ENCODE measurements at places on chromosomes 1 and 21.
A peak's percentile ranks its signal among the peaks of the same experiment; 100 is the strongest.

GRCh38 chr1:31524186-31524901 lies 52.0 kb upstream of the TINAGL1 start:
- DNase-seq: no peak

DNA sequence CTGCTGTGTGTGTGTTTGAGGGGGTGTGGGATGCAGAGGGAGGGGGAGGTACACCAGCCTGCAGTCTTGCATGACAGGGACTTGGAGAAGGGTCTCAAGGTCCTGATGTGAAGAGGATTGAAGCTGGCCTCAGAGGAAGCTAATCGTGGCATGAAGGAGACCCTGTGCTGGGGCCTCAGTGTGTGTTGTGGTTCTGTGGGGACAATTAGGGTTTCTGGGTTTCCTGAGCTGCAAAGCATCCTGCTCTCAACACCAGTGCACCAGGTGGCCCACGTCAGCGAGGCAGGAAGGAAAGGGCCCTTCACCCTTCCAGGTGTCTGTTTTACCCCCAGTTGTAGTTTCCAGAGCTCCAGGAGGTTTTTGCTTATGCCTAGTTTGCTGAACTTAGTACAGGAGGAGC lies 52.8 kb downstream of the TENT5C start:
- no peak for DNase-seq

GRCh38 chr1:154000420-154000819 lies 9.9 kb downstream of the RPS27 start:
- DNase-seq: no peak

GRCh38 chr1:241470908-241471590 lies 48.5 kb downstream of the FH start:
- DNase-seq: no peak

- DNase-seq: no peak
Measured at GRCh38 chr1:192554904-192555303, 20.7 kb upstream of the RGS1 start.

DNA sequence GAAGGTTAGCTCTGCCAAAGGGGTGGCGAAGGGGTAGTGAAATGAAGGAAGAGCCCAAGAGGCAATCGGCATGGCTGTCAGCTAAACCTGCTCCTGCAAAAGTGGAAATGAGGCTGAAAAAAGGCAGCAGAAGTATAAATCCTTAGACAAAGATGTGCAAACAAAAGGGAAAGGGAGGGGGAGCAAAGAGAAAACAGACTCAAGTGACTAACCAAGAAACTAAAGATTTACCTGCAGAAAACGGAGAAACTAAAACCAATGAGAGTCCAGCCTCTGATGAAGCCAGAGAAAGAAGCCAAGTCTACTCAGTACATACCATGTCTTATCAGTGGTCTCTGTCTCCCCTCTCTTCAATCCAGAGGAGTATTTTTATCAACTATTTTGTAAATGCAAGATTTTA lies 25.4 kb downstream of the SCAF4 start:
- no peak for DNase-seq

DNA sequence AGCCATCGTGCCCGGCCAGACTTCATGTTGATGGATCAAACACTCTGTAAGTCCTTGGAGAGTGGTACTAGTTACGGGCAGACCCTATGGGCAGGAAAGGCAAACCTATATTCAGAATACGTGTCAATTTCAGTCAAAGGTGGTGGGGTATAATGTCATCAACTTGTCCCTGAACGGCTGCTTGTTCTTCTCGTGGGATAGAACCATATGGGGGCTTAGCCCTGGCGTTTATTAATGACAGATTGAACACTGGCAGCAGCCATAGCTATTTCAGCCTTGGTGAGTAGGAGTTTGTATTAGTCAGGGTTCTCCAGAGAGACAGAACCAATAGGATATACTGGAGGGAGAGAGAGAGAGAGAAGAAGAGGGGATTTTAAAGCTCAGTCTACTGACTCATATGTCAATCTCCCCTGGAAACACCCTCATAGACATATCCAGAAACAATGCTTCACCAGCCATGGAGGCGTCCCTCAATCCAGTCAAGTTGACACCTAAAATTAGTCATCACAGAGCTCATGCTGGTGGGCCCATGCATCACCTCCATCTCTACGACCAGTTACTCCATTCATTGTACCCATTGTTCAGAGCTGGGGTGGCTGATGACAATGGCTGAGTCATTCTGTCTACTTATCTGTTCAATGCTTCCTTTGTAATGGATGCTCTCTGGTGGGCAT lies 16.1 kb upstream of the AQP10 start:
- DNase-seq: no peak

- DNase-seq: no peak
Measured at GRCh38 chr1:241944300-241944699, 13.3 kb upstream of the BECN2 start.

- no peak for DNase-seq
Measured at GRCh38 chr1:153058826-153059784, 1.8 kb upstream of the SPRR2A start.

- DNase-seq: no peak
Measured at GRCh38 chr1:2859881-2860430, 58.5 kb upstream of the TTC34 start.

DNA sequence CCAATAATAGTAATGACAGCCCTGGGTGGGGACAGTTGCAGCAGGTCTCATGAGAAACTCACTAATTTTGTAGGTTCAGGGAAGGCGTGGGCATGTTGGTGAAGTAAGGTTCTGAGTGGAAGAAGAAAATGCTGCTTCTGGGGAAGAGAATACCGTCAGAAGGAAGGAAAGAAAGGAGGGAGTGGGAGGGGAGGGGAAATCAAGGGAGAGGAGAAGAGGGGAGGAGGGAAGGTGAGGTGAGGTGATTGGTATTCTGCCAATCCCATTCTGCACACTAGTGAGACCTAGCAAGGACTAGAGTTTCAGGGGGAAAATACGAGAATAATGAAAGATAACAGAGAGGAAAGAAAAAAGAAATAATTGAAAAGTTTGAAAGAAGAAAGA lies 32.4 kb upstream of the MGST3 start:
- no peak for DNase-seq

DNA sequence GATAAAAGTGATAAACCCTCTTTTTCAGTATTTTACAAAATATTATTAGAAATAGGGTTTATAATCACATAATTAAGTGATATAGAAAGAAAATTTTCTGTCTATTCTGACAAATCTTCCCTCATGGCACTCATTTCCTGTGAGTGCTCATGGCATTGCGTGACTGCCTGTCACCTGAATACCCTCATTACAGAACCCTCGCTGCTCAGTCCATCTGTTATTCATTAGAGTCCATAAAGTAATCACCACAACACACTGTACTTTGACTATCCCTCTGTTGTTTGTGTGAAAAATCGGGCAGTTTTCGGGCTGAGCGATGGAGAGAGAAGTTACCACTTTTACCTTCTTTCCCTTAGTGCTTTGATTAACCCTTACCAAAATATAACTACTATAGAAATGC lies 100.4 kb upstream of the BRINP3 start:
- DNase-seq: no peak

GRCh38 chr1:79090985-79091384 lies 84.5 kb upstream of the ADGRL4 start:
- no peak for DNase-seq

GRCh38 chr1:159279773-159280172 lies 22.4 kb upstream of the FCER1A start:
- DNase-seq: no peak

DNA sequence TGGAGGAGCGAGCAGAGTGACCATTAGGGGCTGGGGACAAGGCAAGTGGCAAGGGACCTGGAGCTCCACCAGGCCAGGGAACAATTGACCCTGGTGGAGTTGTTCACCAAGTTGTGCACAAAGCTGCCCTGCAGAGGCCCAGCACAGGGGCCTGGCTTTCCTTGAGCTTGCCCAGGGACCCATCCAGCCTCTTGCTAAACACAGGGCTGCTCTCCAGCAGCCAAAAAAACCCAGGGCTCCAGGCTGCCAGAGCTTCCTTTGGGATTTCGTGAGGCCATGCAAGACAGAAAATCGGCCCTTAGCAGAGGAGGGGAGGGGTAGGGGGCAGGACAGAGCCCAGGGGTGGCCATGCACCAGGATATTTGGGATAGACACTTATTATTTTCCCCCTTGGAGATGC lies 32.6 kb downstream of the LRP8 start:
- no peak for DNase-seq

DNA sequence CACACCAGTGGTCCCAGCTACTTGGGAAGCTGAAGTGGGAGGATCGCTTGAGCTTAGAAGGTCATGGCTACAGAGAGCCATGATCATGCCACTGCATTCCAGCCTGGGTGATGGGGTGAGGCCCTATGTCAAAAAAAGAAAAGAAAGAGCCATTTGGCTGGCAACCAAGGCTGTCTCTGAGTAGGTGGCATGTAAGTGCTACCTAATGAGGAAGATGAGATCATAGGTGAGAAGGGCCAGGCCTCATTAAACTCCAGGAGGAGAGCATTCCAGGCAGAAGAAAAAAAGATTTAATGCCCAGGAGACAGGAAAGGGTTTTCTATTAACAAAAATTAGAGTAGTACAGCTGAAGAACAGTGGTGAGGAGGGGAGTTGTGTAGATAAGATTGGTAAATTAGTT lies 103.4 kb upstream of the ZNF678 start:
- no peak for DNase-seq

DNA sequence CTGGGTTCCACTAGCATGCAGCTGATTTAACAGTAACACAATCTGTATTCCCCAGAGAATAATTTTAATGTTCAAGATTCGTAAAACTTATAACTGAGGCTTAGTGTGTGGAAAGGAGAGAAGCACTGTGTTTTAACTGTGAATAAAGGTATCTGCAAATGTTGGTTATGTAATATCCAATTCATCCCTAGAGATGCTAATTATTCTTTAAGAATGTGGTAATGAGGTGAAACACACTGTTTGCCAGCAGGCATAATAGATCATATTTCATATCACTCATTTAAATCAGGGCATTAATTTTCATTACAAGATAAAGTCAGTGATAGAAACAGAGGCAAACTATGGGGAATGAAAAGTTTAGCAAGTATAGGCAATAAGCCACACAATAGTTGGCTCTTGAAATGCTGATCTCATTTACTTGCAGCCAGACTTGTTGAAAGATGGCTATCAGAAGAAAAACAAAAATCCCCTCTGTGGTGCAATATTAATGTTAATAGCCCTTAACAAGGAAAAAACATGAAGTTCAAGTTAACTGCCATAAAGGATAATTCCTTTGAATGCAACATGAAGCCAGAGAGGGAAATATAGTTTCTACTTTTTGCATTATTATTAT lies 33.4 kb downstream of the HMCN1 start:
- DNase-seq: no peak

DNA sequence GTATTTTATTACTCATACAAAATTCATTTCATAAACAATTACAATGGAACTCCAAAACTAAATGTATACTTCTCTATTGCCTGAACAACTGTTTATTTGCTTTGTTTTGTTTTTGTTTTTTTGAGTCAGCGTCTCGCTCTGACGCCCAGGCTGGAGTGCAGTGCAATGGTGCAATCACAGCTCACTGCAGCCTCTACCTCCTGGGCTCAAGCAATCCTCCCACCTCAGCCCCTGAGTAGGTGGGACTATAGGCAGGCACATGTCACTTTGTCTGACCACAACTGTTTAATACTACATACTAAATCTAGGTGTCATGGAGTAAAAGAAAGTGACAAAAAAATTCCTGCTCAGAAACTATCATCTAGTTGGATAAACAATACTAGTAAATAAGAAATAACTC lies 49.3 kb downstream of the RAB3GAP2 start:
- DNase-seq: no peak

DNA sequence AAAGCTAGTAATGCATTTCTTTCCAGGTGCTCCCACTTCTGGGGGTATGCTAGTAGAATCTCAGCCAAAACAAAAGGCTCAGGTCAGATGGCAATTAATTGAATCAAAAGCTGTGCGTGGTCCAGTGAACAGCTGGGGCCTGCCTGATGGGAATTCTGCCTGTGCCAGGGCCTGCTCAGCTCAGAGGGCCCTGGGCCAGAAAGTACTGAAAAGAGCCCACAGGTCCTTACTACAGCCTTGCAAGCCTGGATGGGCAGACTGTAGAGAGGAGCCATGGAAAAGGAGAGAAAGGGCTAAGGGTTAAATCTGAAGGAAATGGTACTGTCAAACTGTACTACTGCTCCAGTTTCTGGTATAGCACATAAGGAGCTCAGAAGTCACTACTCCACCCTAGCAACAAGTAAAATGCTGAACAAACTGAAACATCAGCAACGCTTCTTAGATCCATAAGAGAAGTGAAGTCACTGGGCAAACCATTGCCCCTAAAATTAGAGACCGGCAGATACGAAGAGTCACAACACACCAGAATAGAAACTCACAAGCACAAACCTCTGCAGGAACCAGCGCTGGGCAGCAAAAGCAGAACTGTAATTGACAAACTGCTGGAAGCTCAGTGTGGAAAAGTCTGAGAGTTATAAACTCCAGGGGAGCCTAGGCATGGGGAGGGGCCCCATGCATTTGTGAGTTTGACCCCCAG lies 121.1 kb upstream of the SYT6 start:
- no peak for DNase-seq

- DNase-seq: no peak
Measured at GRCh38 chr1:212153635-212154034, 118.1 kb downstream of the DTL start.

DNA sequence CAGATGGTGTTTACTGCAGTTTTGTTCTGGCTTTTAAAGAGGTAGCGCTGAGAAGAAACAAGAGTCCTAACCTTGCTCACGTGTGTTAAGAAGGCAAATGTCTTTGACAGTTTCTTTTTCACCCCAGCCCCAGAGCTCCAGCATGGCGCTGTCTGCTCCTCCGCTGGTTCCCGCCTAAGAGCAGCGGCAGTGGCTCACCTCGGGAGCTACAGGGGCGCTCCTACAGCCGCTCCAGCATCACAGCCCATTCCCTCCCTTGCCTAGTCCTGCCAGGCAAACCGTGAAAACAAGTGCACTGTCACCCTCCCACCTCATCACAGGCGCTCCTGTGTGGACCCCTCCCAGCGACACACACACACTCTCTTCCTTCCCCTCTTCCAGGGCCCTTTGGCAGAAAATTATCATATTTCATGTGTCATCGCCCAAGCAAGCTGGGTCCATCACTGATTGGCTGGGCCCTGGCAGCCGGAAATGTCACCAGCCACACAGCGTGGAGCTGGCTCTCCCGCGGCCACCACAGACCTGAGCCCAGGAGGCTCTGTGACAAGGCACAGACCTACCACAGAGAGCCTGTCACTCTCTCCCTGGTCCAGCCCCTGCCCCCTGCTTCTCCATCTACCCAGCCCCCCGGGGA lies 1.2 kb upstream of the HIVEP3 start:
- DNase-seq: peak; percentile 35

DNA sequence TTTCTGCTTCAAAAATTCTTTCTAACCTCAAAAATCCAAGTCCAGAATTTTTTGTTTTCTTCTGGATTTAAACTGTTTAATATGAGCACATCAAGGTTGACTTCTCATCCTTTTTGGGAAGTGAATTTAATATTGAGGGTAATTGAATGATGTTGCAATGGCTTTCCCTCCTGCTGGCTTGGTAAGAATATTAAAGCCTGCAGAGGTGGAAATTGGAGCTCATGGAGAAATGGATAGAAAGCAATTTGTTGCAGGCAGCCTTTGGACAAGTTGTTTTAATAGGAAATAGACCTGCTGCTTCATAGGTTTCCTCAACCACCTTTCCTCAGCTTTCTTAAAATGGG lies 124.7 kb downstream of the SYT2 start:
- DNase-seq: no peak

Measured in lung microvascular endothelial cell (primary cell).